CD4-positive, alpha-beta memory T cell (primary cell): ENCODE measurements at places on chromosomes 7 and 10. TPM values are rescaled to one million over a fixed set of nuclear protein-coding genes. Genes with fewer than 3 reads are reported as not detected.

- no peak overlapping the region for H3K4me3 ChIP-seq
- no peak overlapping the region for H3K27ac ChIP-seq
- H3K36me3 ChIP-seq, result no peaks in the 10 kb centered on the region
- no peaks in the 10 kb centered on the region for H3K27me3 ChIP-seq
- no peaks in the 10 kb centered on the region for H3K4me1 ChIP-seq
Measured at GRCh38 chr10:22733992-22734391, 19.6 kb upstream of the PIP4K2A start.

DNA sequence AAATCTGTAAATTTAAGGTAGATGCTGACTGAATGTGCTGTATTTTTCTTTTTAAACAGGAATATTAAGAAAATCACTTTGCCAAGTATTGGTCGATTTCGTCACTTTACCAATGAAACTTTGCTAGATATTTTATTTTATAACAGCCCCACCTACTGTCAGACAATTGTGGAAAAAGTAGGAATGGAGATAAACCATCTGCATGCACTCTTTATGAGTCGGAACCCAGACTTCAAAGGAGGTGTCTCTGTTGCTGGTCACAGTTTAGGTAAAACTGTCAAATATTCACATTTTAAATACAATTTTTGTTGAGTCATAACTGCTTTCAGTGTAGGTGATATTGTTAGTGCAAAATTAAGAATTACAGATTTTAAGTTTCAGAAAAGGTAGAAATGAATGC is 25.2 kb downstream of the SEC23IP start:
- H3K27me3 ChIP-seq, result no peaks in the 10 kb centered on the region
- peaks cover 49% of the 10 kb centered on the region for H3K36me3 ChIP-seq
- no peak overlapping the region for H3K4me3 ChIP-seq
- DNase-seq, result no peak
- no peak overlapping the region for H3K27ac ChIP-seq

- H3K27ac ChIP-seq, result no peak overlapping the region
- no peaks in the 10 kb centered on the region for H3K36me3 ChIP-seq
- H3K27me3 ChIP-seq, result peaks cover 3% of the 10 kb centered on the region
- DNase-seq, result no peak
- no peak overlapping the region for H3K4me3 ChIP-seq
Measured at GRCh38 chr7:1385809-1386622, 73.3 kb downstream of the MICALL2 start.

Gene TLX1
- polyA plus RNA-seq, result not detected
